ENCODE measurements at places on chromosomes 16 and 17.

GRCh38 chr17:76179496-76180467 lies 38.7 kb upstream of the FOXJ1 start:
- DNase-seq = peak; percentile 25

DNA sequence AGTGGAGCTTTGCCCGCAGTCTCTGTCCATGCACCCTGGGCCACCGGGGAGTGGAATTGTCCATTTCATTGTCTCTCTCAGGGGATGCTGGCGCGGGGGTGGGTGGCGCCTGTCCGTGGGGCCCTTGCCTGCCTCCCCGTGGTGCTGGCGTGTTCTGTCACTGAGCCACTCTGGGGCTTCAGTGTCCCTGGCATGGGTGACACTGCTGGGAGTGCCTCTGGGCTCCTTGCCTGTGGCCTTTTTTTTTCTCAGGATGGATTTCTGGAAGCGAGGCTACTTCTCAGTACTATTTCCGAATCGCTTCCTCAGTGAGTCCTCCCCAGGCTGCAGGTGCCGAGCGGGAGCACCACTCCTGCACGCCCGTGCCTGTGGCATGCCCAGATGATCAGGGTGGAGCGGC lies 55.0 kb downstream of the PDPK1 start:
- no peak for DNase-seq

- DNase-seq = no peak
These were observed 32.0 kb downstream of the FANCA start for GRCh38 chr16:89784406-89784805.

- DNase-seq = no peak
These were observed 56.8 kb upstream of the ZNF423 start for GRCh38 chr16:49912721-49913120.

All from activated naive CD4-positive, alpha-beta T cell treated with Interleukin-2 at 50 U/mL for 16 hours (primary cell).